Glutamatergic neuron (in vitro differentiated cells): ENCODE measurements at places on chromosomes 4 and X. TPM values are rescaled to one million over a fixed set of nuclear protein-coding genes. Genes with fewer than 3 reads are reported as not detected.

DNA sequence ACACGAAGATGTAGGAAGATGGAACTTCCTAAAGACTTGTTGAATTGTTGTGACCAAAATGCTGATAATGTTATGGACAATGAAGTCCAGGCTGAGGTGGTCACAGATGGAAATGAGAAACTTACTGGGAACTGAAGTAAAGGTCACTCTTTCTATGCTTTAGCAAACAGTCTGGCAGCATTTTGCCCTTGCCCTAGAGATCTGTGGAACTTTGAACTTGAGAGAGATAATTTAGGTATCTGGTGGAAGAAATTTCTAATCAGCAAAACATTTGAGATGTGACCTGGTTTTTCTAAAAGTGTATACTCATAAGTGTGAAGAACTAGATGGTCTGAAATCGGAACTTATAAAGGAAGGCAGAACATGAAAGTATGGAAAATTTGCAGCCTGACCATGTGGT is 1785.9 kb downstream of the PCDH7 start:
- no peak for DNase-seq

- DNase-seq: no peak
Observed at GRCh38 chr4:20925176-20925575, 224.9 kb downstream of the PACRGL start.

GRCh38 chr4:153142700-153143438 is 61.4 kb upstream of the TRIM2 start:
- peak; percentile 72 for DNase-seq

DNA sequence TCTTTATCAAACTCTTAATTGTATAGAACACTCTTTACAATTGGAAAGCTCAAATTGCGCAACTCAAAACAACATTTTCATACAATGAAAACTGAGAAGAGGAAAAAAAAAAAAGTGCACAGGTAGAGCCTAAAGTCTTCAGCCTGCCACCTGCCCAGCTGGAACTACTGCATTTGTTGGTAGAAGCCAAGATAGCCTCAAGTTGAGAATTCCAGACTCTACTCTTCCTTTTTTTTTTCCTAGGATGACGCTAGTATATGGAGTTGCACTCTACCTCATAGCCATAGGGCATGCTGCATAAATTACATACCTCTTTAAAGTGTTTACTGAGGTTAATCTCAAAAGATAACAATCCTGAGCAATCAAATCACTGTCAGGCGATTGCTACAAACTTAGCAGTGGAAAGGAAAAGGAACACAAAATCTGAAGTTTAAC is 13.6 kb downstream of the ABCG2 start:
- no peak for DNase-seq

GRCh38 chr4:95910749-95911148 is 70.9 kb downstream of the PDHA2 start:
- DNase-seq: no peak

- DNase-seq: peak; percentile 75
Observed at GRCh38 chr4:121070696-121071639, 1.4 kb downstream of the NDNF start.

GRCh38 chrX:13646154-13646549 is 6.8 kb upstream of the TCEANC start:
- DNase-seq: peak; percentile 61

DNA sequence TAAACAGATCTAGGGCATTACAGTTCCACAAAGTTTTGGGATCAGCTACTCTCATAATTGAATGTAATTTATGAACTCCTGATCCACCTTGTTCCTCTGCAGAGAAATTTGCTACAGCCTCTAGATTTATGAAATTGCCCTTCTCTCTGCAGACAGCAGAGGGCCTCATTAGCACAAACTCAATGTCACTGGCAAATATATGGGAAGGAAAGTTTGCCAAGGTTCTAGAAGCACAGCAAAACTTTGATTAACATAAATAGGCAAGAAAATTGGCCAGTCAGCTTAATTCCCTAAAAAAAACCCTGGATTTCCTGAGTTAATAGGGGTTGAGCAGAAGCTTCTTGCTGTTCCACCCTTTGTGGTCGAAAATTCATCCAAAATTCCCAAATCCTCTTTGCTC is 31.5 kb downstream of the PRPS1 start:
- no peak for DNase-seq

- DNase-seq: no peak
Observed at GRCh38 chr4:75308049-75308448, 206.2 kb downstream of the RCHY1 start.

- DNase-seq: peak; percentile 22
Observed at GRCh38 chrX:40646489-40647306, 663 bp downstream of the CXorf38 start.

GRCh38 chr4:100651499-100652175 is 133.8 kb upstream of the EMCN start:
- no peak for DNase-seq

- DNase-seq: no peak
Observed at GRCh38 chrX:44731160-44731559, 112.7 kb upstream of the DUSP21 start.

PCDH7 gene
- total RNA-seq: 2.8 TPM

MSANTD1 gene
- 2.6 TPM for total RNA-seq

KLHL5 gene
- 11.5 TPM for total RNA-seq

CT47B1 gene
- total RNA-seq: not detected

FAM9B gene
- total RNA-seq: not detected

CD38 gene
- 0.37 TPM for total RNA-seq

PPEF1 gene
- 3.9 TPM for total RNA-seq
